NCI-H1694 treated with DMSO at 0.1 percent for 48 hours (cell line): ENCODE measurements at places on chromosomes 6 and 20.

GRCh38 chr20:36030149-36030548, 61.8 kb downstream of the CNBD2 start:
- no peak for DNase-seq

DNA sequence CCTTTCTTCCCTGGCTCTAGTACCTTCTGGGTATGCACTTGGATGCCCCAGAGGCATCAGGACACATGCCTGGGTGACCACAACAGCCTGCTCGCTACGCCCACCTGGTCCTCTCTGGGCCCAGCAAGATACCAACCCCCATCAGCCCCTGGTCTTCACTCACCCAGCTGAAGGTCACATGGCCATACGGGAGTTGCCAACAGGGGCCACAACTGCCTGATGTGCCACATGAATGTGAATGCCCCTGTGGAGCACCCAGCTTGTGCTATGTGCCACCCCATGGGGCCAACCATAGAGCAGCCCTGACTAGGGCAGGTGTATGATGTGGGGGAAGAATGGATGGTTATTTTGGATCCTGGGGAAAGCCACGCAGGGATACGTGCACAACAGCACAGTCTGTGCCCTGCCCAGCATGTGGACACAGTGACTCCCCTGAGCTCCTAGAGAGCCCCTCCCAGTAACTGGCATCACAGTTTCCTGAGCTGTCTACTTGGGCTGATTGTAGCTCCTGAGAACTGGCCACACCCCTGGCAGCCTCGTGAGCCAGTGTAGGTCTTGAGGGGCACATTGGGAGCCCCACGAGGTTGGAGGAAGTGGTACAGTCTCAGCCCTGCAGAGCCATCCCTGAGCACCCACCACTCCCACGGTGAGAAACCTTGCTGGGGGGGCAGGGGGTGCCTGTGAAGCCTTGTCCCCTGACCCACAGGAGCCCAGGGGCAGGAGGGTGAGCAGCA, 10.5 kb upstream of the PCMTD2 start:
- no peak for DNase-seq

- no peak for DNase-seq
Measured at GRCh38 chr20:40651151-40651550, 37.9 kb downstream of the MAFB start.

DNA sequence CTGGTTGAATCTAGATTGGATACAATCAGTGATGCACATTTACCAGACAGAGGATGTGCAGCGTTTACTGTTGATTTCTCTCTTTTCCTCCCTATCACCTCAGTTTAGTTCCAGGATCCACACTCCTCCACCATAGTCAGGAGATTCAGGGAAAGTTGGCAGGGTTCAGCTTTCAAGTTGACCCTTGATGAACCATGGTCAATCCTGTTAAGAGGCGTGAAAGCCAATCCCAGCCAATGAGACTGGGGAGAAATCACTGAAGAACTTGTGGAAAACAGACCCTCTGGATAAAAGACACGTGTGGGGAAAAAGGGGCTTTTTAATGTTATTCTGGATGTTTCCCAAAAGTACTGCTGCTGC, 19.2 kb upstream of the SCP2D1 start:
- DNase-seq = no peak

GRCh38 chr6:17762651-17763050, 55.9 kb upstream of the NUP153 start:
- DNase-seq = no peak

- peak; percentile 35 for DNase-seq
Measured at GRCh38 chr20:34980543-34981233, 25.0 kb downstream of the MYH7B start.

DNA sequence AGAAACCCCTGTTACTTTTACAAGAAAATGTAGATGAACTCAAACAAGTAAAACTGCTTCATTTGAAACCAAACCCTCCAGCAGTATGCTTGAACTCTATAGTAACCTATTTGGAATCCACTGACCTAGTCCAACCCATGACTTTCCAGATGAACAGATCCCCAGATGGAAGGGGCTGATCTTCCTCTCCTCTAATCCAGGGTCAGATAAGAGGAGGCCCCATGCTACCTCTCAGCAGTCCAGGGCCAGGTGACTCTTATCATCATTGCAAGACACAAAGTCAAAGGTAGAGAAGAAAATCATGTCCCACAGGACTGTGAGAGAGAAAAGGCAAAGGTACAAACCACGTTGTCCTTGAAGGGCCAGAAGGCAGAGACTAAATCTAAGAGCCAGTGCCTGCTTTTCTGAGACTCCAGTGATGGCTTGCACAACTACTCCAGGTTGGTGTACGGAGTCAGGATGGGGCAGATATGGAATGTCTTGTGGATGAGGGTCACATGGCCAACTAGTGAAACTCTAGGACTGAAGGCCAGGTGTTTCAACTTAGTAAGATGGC, 81.4 kb upstream of the MYLIP start:
- no peak for DNase-seq

- DNase-seq = no peak
Measured at GRCh38 chr6:80223743-80224212, 117.3 kb downstream of the BCKDHB start.

DNA sequence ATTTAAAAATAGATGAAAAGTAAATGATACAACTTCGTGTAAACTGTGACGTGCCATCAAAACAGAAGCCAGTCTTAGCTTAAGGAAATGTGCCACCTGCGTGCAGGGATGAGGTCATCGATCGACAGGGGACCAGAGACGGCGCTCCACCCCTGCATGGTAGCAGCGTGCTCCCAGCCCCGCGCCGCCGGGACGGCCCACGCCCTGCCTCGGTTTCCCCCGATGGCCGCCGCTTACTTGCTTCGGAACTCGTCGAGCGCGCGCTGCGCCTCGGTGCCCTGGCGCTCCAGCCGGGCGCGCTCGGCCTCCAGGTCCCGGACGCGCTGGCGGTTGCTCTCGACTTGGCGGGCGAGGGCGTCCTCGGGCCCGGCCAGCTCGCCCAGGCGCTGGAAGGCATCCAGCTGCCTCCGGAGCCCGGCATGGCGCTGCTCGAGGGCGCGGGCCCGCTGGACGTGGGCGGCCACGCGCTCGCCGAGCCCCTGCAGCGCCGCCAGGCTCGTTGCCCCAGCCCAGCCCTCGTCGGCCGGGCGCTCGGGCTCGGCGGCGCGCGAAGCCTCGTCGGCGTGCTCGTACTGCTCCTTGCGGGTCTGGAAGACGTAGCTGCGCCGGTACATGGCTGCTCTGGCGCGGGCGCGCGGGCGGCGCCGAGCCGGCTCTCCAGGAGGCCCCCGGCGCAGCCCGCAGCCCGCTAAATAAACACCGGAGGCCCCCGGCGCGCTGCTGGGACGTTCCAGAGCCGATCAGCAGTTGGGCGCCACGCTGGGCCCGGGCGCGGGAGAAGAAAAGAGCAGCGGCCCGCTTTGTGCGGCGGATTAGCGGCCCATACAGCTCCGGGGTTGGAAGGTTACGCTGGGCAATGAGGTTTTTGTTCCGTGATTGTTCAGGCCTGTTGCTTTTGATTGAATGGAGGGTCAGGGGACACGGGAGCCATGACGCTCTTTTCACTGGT, at the start of gene BFSP1:
BFSP1 (minus strand) TSS at position 664 of the 949 bp plus-strand sequence; CDS start at position 614, 50 bp downstream.
- DNase-seq = no peak

GRCh38 chr20:57409672-57410397, 18.6 kb downstream of the RBM38 start:
- DNase-seq = no peak

GRCh38 chr6:53056273-53056672, 8.9 kb upstream of the FBXO9 start:
- DNase-seq = no peak

DNA sequence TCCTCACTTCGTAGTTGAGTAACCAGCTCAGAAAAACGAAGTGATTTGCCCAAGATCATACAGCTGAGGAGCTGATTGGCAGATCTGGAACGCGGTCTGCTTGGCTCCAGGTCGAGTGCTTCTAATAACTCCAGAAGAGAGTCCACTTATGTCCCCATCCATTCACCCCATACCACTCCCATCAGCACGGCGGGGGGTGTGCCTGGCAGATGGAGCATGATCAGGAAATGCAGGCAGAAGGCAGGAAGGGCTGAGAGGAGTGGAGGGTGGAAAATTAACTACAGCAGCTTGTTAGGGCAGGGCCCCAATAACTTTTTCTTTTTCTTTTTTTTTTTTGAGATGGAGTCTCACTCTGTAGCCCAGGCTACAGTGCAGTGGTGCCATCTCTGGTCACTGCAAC, 15.0 kb downstream of the FITM2 start:
- no peak for DNase-seq

- DNase-seq = no peak
Measured at GRCh38 chr6:140490081-140490480, 1115.6 kb upstream of the CITED2 start.

DNA sequence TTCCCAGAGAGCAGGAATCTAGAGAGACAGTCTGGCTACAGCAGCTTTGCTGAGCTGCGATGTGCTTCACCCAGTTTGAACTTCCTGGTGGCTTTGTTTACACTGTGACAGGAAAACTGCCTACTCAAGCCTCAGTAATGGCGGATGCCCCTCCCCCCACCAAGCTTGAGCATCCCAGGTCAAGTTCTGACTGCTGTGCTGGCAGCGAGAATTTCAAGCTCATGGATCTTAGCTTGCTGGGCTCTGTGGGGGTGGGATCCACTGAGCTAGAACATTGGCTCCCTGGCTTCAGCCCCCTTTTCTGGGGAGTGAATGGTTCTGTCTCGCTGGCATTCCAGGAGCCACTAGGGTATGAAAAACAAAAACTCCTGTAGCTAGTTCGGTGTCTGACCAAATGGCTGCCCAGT, 91.0 kb upstream of the ESR1 start:
- DNase-seq = no peak

- no peak for DNase-seq
Measured at GRCh38 chr6:157717340-157717748, 105.7 kb upstream of the SNX9 start.

DNA sequence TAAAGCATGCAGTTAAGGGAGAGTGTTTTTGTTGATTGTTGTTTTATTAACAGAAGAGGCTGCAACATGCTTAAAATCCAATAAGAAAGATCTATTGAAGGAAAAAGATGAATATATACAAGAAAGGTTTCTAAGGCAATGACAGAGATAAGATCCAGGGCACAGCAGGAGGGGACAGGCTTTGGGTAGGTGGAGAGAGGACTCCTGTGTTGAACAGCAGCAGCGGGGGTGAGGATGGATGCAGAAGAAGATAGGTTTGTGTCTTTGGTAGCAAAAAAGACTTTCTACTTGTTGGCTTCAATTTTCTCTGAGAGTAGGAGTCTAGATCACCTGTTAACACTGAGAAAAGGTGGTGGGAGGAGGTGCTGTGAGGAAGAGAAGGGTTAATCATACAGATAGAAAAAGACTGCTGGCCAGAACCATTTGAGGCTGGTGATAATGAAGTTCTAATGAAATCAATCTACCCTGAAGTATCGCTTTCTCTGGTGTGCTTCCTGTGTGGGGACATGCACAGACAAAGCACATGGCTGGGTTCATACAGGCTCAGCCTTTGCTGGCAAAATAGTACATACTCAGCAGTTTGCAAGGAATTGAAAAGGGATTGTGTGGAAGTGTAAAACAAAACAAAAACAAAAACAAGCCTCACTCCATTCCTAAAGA, 17.2 kb upstream of the DST start:
- no peak for DNase-seq

- no peak for DNase-seq
Measured at GRCh38 chr6:109772883-109773431, 81.9 kb downstream of the FIG4 start.

- DNase-seq = no peak
Measured at GRCh38 chr6:21278375-21278745, 315.2 kb upstream of the SOX4 start.

DNA sequence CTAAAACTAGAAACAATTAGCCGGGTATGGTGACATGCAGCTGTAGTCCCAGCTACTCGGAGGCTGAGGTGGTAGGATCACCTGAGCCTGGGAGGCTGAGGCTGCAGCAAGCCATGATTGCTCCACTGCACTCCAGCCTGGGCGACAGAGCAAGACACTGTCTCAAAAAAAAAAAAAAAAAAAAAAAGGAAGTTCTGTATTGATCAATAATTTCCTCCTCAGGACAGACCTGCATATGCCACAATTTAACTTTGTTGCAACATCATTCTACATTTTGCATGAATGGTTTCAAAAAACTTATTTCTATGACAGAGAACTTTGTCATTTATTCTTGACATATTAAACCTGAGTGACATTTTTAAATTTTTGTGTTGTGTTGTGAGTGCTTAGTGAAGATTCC, 5.5 kb downstream of the DNAJC5 start:
- DNase-seq = no peak

- no peak for DNase-seq
Measured at GRCh38 chr6:117568247-117568646, 34.1 kb downstream of the GOPC start.

- no peak for DNase-seq
Measured at GRCh38 chr20:44056010-44056698, 130.8 kb downstream of the JPH2 start.

GRCh38 chr20:38751360-38751976, 3.2 kb downstream of the ACTR5 start:
- peak; percentile 39 for DNase-seq

DNA sequence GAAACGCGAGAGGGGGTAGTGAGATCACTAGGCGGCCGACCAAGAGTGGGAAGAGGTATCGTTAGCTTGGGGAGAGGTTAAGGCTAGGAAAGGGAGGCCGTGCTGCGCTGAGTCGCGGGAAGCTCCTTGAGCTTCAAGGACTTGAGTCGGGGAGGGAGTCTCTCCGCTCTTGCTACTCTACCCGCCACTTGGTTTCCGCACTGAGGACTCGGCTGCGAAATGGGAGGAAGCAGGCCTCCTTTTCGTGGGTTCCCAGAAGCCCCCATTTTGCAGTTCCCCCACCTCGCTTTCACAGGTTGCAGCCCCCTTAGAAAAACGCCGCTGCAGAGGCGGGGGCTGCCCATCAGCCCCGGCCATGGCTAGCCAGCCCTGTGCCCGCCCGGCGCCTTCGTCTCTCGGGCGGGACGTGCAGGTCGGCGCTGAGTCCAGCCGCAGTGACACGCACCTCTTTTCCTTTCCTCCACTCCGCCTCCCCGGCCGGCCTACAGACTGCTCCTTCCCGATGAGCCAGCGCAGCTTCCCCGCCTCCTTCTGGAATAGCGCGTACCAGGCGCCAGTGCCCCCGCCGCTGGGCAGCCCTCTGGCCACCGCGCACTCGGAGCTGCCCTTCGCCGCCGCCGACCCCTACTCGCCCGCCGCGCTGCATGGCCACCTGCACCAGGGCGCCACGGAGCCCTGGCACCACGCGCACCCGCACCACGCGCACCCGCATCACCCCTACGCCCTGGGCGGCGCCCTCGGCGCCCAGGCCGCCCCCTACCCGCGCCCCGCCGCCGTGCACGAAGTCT, 4.9 kb downstream of the VGLL2 start:
- no peak for DNase-seq

- DNase-seq = no peak
Measured at GRCh38 chr20:18533978-18534644, 26.4 kb downstream of the SEC23B start.

GRCh38 chr20:44247131-44247571, at the start of gene GDAP1L1:
Gene GDAP1L1, plus strand, starts transcription at chr20:44247308. Its CDS starts 27 bp downstream, at chr20:44247335.
- peak; percentile 2 for DNase-seq

- no peak for DNase-seq
Measured at GRCh38 chr20:50292591-50293283, 102.1 kb downstream of the CEBPB start.

- DNase-seq = no peak
Measured at GRCh38 chr6:137519629-137520176, 25.5 kb upstream of the OLIG3 start.

- DNase-seq = no peak
Measured at GRCh38 chr6:143301188-143301587, 149.3 kb downstream of the ADAT2 start.

GRCh38 chr6:32664827-32665362, 1.6 kb downstream of the HLA-DQB1 start:
- no peak for DNase-seq
